Erythroblast (primary cell): ENCODE measurements at places on chromosomes 16 and 17.
A peak's percentile ranks its signal among the peaks of the same experiment; 100 is the strongest.

DNA sequence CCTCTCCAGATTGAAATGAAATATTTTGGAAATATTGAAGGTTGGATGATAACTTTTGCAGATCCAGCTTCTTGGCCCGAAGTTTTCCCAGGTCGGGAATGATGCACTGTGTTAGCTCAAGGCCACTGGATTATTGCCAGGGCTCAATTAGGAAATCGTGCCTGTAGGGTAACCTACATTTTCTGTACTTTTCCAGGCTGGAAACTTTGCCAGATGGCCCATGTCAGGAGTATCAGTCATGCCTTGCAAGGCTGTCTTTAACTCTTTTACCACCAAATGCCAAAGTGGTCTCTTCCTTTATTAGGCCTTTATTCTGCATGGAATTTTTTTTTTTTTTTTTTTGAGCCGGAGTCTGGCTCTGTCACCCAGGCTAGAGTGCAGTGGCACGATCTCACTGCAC, 8.9 kb upstream of the SEC14L1 start:
- DNase-seq: no peak

- peak; percentile 85 for DNase-seq
These were observed 2.9 kb downstream of the RNF213 start for GRCh38 chr17:80263253-80264204.

GRCh38 chr16:1045310-1045992, 27.1 kb upstream of the SSTR5 start:
- DNase-seq: no peak

- no peak for DNase-seq
These were observed 274.2 kb upstream of the MYOCD start for GRCh38 chr17:12391468-12391867.

- DNase-seq: no peak
These were observed 31.6 kb downstream of the CFDP1 start for GRCh38 chr16:75401691-75402090.

- peak; percentile 19 for DNase-seq
These were observed 3.8 kb downstream of the LITAFD start for GRCh38 chr16:8885674-8886592.

- no peak for DNase-seq
These were observed 34.4 kb upstream of the STH start for GRCh38 chr17:45964634-45965033.
